LNCaP clone FGC (cell line): ENCODE measurements at places on chromosomes 3 and 15.

DNA sequence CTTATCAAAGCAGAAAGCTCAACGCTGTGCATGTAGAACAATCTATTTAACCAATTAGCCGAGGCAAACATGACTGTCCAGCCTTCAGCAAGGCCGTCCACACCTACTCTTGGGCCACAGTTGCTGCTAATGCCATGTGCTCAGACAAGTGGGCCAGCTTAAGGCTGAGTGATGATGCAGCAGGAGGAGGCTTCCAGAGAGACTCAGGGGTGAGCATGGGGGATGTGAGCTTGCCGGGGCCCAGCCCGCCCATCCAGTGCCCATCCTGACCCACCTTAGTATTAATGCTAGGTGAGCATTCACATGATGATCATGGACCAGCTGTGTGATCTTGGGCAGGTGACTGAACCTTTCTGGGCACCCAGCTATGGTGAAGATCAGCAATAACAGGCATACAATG lies 150.1 kb downstream of the TPRA1 start:
- no peak for DNase-seq

DNA sequence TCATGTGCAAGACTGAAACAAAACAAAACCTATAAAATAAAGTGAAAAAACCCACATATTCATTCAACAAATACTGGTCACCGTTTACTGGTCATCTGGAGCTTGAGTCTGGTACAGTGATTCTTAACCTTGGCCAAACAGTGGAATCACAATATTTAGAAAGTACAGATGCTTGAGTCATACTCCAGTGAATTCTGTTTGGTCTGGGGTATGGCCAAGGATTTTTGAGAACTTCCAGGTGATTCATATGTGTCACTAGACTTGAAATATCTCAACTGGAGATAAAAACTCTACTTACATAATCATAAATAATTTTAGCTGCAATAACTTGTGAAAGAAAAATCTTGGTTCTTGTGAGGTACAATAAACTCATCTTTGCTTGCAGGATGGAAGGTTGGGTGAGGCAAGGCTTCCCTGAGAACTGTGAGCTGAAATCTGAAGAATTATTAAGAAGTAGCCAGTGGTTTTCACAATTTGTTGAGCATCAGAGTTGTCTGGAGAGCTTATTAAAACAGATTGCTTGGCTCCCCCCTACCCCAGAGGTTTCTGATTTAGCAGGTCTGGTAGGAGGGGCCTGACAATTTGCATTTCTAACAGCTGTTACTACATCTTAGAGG lies 9.6 kb downstream of the NEK11 start:
- DNase-seq: no peak

DNA sequence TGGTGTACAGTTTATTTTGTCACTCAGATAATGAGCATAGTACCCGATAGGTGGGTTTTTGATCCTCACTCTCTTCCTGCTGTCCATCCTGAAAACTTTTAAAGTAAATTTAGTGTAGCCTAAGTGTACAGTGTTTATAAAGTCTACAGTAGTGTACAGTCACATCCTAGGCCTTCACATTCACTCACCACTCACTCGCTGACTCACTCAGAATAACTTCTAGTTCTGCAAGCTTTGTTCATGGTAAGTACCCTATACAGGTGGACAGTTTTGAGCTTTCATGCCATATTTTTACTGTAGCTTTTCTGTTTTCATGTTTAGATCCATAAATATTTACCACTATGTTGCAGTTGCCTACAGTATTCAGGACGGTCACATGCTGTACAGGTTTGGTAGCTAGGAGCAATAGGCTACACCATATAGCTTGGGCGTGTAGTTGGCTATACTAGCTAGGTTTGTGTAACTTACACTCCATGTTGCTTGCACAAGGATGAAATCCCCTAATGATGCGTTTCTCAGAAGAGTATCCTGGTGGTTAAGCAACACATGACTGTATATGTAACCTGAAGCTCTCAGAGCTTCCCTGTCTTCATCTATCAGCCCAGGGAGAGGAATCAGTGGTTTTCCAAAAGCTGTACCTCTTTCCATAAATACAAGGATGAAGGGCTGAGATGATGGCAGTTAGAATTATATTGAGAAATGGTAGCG lies 87.6 kb upstream of the SLC25A26 start:
- DNase-seq: no peak

DNA sequence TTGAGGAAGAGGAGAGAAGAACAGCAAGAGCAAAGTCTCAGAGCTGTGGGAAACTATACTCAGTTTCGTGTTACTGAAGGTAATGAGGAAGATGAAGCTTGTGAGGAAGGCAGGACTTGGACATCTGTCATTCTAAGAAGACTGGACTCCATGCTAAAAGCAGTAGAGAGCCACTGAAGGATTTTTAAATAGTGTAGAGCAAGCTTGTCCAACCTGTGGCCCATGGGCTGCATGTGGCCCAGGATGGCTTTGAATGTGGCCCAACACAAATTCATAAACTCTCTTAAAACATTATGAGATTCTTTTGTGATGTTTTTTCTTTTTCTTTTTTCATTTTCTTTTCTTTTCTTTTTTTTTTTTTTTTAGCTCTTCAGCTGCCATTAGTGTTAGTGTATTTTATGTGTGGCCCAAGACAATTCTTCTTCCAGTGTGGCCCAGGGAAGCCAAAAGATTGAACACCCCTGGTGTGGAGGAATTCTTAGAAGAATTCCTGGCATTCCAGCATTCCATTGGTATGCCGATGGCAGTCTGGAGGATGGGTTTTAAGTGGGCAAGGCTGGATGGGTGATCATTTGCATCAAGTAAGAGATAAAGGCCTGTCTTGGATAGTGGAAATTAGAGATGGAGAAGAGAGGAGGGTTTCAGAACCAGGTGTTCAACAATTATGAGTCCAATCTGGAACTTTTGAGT lies 6.9 kb upstream of the NFKBIZ start:
- DNase-seq: no peak

DNA sequence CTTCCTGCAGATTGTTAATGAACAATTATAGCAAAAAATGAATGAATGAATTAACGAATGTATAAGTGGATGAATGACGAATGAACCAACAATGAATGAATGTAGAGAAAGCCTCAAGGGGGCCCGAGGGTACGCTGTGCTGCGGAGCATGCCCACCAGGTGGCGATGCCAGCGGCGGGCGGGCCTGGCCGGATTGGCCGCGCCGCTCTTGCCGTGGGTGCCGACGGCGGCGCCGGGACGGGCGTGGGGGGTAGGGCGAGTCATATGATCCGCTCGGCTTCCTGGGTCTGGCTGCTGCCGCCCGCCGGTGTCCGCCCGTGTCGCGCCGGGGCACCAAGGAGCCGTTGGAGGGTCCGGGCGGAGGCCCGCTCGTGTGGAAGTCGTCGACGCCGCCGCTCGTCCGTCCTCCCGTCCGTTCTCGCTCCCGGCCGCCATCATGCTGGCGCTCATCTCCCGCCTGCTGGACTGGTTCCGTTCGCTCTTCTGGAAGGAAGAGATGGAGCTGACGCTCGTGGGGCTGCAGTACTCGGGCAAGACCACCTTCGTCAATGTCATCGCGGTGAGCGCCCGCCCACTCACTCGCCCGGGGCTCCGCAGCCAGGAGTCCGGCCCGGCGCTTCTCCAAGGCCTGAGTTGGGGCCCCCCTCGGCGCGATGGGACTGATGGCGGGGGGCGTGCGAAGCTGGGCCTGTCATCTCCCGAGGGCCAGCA lies at the start of gene ARL8B:
Gene ARL8B (plus strand): TSS at position 263 of the 711 bp plus-strand sequence. CDS start 174 bp downstream, at position 437.
- peak; percentile 49 for DNase-seq

GRCh38 chr3:45164056-45164455 lies 17.9 kb upstream of the CDCP1 start:
- DNase-seq: no peak

DNA sequence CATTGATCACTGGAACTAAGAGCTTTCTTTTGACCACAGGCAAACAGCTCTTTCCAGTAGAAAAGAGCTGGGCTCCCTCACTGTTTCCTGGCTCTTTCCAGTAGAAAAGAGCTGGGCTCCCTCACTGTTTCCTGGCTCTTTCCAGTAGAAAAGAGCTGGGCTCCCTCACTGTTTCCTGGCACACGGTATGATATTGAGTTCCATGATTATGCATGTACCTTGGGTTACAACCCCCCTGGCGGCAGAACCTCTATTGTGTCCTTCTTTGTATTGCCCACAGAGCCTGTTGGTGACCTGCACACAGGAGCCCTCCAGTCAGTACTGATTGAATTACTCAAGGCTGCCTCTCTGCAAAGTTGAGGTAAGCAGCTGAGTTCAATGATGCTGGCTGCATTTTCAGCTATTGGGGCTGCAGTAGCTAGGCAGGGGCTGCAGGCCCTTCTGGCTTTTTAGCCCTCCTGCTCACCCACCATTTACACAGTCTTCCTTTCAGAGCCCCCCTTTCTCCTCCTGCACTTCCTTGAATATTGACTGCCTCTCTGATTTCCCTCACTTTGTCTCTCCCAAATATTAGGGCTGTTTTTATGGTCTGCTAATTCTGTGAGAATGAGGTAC lies 10.2 kb downstream of the ACKR2 start:
- no peak for DNase-seq

GRCh38 chr3:54853573-54854404 lies 74.1 kb downstream of the LRTM1 start:
- DNase-seq: no peak

DNA sequence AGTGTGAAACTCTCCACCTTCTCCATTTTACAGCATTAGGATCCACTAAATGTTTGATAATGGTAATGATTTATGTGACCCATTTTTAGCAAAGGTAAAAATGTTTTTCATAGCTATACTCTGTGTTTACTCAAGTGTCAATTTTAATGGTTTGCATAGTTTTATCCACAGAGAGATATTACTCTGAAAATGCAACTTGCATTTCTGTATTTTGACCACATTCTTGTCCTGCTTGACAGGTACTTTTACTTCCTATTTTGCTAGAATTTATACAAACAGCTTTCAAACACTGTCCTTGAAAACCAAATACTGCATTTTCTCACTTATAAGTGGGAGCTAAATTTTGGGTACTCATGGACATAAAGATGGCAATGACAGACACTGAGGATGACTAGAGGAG lies 62.9 kb downstream of the SERPINI1 start:
- no peak for DNase-seq

GRCh38 chr15:50261981-50262380 lies 3.5 kb downstream of the HDC start:
- DNase-seq: no peak

DNA sequence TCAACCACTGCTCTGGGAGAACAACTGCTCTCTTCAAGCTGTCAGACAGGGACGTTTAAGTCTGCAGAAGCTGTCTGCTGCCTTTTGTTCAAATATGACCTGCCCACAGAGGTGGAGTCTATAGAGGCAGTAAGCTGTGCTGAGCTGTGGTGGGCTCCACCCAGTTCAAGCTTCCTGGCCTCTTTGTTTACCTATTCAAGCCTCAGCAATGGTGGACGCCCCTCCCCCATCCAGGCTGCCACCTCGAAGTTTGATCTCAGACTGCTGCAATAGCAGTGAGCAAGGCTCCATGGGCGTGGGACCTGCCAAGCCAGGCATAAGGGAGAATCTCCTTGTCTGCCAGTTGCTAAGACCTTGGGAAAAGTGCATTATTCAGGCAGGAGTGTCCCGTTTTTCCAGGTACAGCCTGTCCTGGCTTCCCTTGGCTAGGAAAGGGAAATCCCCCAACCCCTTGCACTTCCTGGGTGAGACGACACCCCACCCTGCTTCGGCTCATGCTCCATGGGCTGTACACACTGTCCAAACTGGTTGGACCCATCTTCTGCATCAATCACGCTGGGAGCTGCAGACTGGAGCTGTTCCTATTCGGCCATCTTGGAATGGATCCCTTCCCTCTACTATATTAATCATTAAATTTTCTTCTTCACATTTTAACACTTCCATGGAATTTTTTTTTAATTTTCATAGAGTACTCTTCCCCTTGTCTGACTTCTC lies 167.0 kb upstream of the UBE2E2 start:
- DNase-seq: no peak

GRCh38 chr3:15673536-15673935 lies 72.0 kb downstream of the BTD start:
- DNase-seq: no peak

DNA sequence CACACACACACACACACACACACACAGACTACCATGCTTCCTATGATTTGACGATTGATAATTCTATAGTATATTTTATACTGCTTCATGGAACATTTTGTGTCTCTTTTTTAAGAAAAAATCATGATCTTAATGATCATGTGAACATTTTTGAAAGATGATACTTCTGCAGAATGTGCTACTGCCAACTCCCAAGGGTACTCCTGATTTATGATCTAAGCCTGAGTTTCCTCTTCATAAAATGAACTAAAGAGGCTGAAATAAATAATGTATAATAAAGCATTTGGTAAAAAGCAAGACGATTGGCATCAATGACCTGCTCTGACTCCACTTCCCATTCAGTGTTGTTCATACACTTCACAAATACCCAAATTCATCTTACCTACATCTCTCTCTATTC lies 333.8 kb upstream of the RBMS3 start:
- no peak for DNase-seq

- no peak for DNase-seq
Observed at GRCh38 chr3:73576999-73577461, 47.7 kb downstream of the PDZRN3 start.

DNA sequence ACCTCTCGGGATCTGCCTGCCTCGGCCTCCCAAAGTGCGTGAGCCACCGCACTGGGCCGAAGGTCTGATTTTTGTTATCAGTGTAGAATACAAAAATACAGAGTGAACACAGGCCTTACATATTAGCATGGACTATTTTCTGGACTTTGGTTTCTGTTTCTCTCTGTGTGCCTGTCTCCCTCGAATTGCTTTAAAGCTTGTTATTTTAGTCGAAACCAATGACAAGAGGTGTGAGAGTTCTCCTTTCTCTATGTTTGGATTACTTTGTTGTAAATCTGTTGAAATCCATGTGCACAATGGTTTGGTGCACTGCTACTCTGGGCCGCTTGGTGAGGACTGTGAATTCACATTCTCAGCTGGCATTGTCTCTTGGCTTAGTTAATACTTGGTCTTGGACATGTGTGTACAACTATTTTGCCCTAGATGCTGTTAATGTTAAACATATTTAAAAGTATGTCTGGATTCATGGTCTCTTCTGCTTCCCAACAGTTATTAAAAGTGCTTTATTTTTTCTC lies 23.9 kb downstream of the MED12L start:
- no peak for DNase-seq

DNA sequence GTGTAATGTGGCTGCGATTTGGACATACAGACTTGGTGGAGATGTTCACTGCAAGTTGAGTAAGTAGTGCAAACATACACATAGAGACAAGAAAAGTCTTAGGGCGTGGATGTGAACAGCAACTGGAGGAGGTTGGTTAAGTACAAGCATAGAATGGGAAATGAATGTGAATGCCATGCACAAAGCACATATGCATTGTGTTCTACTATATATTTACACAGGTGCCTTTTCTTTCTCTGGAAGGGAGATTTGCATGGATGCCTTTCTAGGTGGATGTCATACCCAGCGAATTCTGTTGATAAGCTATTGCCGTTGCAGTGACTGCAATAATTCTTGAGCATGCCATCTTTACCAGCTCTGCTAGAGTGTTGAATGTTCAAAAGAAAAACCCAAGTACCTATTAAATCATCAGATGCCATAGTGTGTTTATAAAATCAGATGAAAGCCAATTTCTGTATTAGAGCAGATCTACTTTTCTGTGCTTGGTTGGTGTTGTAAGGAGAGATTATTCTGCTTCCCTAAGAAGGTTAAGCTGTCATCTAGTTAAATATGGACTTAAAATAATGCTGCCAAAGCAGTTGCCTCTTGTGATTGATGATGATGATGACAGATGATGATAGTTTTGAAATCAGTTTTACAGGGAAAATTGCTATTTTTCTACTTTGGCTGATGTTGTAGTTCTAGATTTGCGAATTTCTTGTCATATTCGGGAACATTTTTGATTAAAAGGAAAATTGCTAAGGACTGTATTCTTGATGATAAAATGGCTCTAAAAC lies 148.4 kb downstream of the CNTN4 start:
- DNase-seq: no peak
